ENCODE measurements at places on chromosomes 12 and 14. TPM values are rescaled to one million over a fixed set of nuclear protein-coding genes. Genes with fewer than 3 reads are reported as not detected.
A peak's percentile ranks its signal among the peaks of the same experiment; 100 is the strongest.

- DNase-seq = no peak
- H3K27me3 ChIP-seq = no peaks in the 10 kb centered on the region
- H3K36me3 ChIP-seq = no peaks in the 10 kb centered on the region
- H3K4me3 ChIP-seq = no peak overlapping the region
- H3K4me1 ChIP-seq = no peaks in the 10 kb centered on the region
These were observed 9.7 kb downstream of the PACS2 start for GRCh38 chr14:105324080-105324778.

DNA sequence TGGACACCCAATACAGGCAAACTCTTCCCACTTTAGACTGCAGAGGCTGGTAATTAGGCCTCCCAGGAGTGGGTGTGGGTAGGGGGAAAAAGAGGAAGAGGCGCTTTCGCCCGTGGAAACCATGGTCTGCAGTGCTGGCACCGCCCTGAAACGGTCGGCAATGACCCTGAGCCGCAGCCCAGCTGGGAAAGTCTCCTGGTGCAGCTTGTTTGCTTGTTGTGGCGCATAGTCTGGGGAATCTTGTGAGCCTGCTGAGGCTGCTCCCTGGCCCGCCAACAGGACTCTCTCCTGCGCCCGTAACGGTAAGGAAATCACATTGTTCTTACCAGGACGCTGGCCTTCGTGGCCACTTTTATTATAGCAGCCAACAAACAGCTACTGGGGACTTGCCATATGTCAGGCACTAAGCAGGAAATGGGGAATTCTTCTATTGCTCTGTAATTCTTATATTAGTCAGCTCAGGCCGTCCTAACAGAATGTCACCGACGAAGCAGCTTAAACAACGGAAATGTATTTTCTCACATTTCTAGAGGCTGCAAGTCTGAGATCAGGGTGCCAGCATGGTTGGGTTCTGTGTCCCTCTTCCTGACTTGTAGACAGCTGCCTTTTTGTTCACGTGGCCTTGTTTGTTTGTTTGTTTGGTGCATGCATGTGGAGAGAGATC, 52.5 kb upstream of the RIN3 start:
- peak overlapping the region; percentile 96 for H3K27ac ChIP-seq
- DNase-seq = peak; percentile 81
- H3K4me3 ChIP-seq = peak overlapping the region; percentile 82

GRCh38 chr12:10069099-10069498, 29.7 kb downstream of the CLEC1A start:
- no peak overlapping the region for H3K4me3 ChIP-seq
- no peaks in the 10 kb centered on the region for H3K36me3 ChIP-seq
- peaks cover 17% of the 10 kb centered on the region for H3K27me3 ChIP-seq
- H3K27ac ChIP-seq = no peak overlapping the region
- no peak for DNase-seq

GRCh38 chr12:71780237-71780822, 25.7 kb downstream of the RAB21 start:
- no peaks in the 10 kb centered on the region for H3K27me3 ChIP-seq
- DNase-seq = no peak
- H3K4me1 ChIP-seq = peaks cover 7% of the 10 kb centered on the region
- no peak overlapping the region for H3K4me3 ChIP-seq
- peaks cover 8% of the 10 kb centered on the region for H3K36me3 ChIP-seq
- H3K27ac ChIP-seq = peak overlapping the region; percentile 49

GRCh38 chr12:50157259-50157658, 9.9 kb downstream of the CERS5 start:
- H3K27me3 ChIP-seq = no peaks in the 10 kb centered on the region
- no peak overlapping the region for H3K27ac ChIP-seq
- DNase-seq = no peak
- peaks cover 17% of the 10 kb centered on the region for H3K4me1 ChIP-seq

- H3K36me3 ChIP-seq = no peaks in the 10 kb centered on the region
- H3K4me1 ChIP-seq = peaks cover 48% of the 10 kb centered on the region
- H3K4me3 ChIP-seq = peak overlapping the region; percentile 89
- peak; percentile 92 for DNase-seq
These were observed 13.2 kb upstream of the KLRF1 start for GRCh38 chr12:9813821-9814798.

Gene IL22
- total RNA-seq = 3.4 TPM

Gene RGS6
- total RNA-seq = 0.08 TPM

Gene KRT76
- not detected for total RNA-seq

Measured in natural killer cell treated with Interleukin-12 subunit alpha and Interleukin-12 subunit beta and Interleukin-15 and Interleukin-18, amount 100 ng/mL, for 72 hours (primary cell).